AG04449 (cell line): ENCODE measurements at places on chromosomes 1 and 21.

DNA sequence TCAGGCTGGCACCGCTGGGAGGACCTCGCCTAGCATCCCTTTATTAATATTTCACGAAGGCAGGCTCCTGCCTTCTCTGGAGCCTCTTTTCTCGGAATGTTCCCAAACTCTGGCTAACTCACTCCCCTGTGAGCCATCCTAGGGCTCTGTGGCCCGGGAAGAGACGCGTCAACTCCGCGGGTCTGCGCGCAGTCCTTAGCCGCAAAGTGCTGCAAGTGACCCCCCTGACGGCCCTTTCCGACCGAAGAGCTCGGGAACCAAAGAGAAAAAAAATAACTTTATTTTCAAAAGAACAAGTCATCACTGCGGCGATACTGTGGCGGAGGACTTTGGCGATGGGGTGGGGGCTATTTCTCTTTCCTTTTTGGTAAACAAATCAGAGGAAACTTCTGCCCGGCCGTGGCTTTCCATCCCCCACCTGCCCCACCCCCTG is 14.6 kb downstream of the NR5A2 start:
- no peak for DNase-seq

GRCh38 chr1:39381839-39382238 is 109.6 kb upstream of the BMP8A start:
- DNase-seq: no peak

DNA sequence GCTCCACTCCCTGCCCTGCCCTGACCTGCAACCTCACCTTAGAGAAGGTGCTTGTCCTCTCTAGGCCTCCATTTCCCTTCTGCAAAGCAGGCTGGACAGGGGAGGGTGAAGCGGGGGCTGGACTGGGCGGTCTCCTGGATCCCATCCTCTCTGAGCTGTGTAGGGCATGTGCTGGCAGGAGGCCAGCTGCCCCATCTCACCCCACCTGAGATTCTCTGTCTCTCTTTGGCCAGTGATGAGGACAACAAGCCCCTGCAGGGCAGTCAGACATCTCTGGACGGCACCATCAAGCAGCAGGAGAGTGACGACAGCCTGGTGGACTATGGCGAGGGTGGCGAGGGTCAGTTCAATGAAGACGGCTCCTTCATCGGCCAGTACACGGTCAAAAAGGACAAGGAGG is 26.9 kb upstream of the CNTN2 start:
- no peak for DNase-seq

- DNase-seq: no peak
Observed at GRCh38 chr21:21955204-21955603, 957.0 kb downstream of the NCAM2 start.

DNA sequence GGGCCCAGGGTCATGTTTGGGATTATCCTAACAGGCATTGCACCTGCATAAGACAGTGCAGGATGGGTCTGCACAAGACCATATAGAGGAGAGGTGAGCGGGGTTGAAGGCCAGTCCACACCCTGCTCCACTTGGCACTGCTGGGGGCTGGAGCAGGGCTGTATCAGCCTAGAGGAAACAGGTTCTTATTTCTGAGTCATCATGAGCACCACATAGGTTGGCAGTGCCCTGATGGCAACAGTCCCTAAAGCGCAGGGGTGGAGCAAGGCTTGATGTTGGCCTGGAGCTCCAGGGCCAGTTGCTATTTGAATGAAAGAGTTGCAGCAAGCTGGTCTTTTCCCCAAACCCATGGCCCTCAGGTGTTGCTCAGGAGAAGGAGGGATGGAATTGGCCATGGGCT is 29.8 kb upstream of the BMP8B start:
- DNase-seq: no peak

DNA sequence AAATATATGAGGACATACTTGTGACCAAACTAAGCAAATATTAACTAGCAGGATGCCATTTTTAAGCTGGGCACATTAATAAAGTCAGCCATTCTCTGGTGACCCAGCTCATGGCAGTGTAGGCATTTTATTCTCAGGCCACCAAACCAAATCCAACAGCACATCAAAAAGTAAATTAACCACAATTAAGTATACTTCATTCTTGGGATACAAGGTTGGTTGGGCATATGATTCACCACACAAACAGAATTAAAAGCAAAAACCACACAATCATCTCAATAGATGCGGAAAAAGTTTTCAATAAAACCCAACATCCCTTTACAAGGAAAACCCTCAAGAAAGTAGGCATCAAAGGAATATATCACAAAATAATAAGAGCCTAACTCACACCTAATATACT is 101.3 kb downstream of the FAF1 start:
- DNase-seq: no peak

DNA sequence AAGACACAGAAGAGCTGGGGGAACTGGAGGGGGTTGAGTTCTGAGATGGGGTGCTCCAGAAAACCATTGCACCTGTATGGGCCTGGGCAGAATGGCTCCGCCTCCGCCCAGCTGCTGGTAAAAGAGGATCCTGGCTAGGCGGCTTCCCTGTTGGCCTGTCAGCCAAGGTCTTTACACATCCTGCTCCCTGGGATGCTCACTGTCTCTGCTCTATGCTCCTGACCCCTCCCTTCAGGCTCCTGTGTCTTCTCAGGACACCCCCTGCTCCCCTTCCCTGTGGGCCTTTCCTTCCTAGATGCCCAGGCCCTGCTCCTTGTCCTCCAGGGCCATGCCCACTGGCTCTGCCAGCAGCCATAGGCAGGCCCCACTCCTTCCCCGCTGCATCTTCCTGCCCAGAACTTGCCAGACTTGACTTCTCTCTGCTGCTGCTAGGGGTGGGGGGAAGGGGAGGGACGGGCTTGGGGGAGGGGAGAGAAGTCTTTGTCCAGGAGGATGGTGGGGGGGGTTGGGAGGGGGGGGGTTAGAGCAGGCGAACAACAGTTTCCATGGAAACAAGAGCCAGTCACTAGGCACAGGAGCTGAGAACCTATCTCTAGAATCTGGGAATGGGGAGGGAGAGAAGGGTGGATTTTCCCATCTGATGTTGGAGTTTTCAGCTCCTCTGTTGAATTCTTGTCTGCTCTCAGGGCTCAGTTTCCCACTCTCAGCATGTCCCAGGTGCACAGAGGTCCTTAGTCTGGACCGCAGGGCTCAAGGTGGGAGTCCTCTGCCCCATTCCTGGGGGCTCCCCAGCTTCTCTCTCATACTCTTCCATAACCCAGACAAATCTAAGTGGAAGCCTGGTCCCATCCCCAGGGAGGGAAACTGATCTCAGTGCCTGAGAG is 10.6 kb downstream of the CELSR2 start:
- DNase-seq: no peak

- no peak for DNase-seq
Observed at GRCh38 chr1:156436141-156437036, 64.2 kb downstream of the MEF2D start.

- no peak for DNase-seq
Observed at GRCh38 chr21:18387994-18388393, 15.6 kb downstream of the TMPRSS15 start.

DNA sequence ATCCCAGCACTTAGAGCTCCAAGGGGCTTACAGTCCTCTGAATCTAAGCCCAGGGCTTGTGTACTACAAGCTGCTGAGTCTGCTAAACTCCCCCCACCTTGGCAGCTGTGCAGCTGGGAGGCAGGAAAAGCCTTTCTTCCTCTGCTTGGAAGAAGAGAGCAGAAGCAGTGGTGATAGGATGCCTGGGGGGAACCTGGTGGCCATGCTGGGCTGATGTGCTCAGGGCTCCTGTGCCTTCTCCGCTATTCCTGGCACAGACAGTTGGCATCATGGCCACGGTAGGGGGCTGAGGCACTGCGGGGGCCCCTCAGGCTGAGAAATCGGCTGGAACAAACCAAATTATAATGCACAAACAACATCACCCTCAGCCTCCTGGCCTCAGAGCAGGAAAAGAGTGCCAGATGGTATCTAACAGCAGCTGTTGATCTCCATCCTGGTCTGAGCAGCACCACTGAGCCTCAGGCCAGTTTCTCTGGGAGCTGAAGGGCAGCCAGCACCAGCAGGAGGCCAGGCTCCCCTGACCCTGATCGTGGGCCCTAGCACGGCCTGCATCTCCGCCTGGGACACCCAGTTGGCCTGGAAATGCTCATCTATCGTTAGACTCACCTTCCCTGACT is 35.8 kb downstream of the ECE1 start:
- DNase-seq: no peak

DNA sequence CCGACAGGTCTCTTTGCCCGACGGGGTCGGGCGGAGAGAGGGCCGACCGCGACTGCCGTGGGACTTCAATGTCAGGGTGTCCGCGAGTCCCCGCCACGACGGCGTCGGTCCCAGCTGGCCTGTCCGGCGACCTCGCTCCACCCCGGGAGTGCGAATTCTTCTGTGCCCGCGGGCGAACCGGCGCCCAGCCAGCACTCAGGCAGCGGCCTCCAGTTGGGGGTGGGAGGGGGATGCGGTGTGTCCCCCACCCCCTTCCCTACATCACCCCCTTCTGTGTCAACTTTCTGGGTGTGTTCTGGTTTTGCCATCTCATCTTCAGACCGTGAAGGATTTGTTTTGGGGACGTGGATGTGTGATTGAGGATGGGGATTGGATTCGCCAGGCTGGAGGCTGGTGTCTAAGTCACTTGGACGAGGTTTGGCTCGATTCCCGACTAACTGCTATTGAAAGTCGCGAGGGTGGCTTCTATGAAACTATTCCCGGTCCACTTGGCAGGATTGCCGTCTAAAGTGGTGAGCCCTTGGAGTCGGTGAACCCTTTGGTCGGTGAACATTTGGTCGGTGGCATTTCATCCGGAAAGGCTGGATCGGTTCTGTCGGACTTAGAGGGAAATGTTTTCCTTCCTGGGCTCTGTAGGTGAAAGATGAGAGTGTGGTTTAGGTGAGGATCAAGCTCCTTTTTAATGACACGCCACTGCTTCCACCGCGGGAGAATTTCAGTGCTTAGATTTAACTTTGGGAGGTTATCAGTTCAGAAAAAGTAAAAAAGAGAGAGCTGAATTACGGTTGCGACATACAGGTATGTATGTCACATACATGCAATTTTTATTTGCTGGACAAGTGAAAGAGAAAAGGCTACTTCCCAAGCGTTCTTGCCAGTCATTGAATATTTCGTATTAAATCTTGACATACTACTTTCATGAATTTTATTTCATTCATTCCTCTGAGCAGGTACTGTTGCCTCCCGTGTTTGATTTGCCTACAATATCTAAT is 771 bp downstream of the ABCD3 start:
- DNase-seq: no peak

GRCh38 chr1:212271823-212272485 is 13.3 kb upstream of the PPP2R5A start:
- DNase-seq: no peak

DNA sequence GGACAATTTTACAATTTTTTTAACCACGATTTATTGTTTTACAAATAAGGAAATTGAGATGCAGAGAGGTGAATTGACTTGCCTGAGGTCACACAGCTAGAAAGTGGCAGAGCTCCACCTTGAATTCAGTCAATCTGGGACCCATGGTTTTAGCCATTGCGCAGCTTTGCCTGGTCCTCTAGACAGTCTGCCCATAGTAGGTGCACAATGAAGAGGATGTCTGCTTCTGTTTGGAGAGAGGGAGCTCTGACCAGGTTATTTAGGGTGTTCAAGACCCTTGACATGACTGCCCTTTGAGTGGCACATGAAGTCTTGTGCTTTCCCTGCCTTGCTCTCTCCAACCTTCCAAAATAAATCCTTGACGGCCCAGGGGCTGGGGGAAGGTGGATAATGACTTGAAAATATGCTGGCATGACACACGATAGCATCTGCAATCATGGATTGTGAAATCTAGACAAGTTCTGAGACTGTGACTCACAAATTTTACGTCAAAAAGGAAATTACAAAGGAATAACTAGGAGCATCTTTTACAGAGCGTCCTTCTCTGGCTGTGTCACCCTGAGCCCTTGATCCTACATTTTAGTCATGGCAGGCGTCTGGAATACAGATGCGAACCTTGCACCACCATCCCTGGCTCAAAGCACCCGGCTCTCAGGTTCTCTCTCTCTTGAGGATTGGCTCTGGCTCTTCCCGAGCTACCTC is 26.2 kb upstream of the ID3 start:
- peak; percentile 97 for DNase-seq

GRCh38 chr1:226443033-226443432 is 35.1 kb upstream of the PARP1 start:
- no peak for DNase-seq

DNA sequence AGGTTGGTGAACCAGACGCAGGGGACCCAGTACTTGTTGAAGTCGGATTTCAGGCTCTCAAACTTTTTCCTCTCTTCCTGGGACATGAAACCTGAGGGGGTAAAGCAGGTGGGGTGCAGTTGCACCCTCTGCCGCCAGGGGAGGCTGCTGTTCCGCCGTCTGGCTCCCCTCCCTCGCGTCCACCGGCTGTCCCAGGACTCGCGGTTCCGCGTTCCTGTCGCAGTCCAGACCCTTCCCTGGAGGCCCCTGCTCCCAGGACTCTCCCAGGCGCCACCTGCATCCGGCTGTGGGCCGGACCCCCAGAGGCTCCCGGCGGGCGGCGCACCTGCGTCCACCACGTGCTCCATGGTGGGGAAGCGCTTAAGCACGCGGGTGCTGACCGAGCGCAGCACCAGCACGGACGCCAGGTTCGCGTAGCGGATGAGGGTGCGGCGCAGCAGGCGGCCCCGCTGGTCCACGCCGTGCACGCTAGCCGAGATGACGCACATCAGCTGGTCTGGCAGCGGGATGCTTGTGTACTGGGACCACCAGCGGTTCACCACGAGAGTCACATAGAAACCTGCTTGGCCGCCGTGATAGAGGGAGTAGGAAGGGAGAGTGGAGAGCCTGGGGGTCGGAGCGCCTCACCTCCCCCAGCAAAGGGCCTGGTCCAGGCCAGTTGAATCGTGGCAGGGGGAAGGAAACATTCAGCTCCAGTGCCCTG is 1.7 kb downstream of the BEST4 start:
- no peak for DNase-seq

GRCh38 chr1:110282395-110282794 is 56.8 kb upstream of the RBM15 start:
- DNase-seq: no peak

DNA sequence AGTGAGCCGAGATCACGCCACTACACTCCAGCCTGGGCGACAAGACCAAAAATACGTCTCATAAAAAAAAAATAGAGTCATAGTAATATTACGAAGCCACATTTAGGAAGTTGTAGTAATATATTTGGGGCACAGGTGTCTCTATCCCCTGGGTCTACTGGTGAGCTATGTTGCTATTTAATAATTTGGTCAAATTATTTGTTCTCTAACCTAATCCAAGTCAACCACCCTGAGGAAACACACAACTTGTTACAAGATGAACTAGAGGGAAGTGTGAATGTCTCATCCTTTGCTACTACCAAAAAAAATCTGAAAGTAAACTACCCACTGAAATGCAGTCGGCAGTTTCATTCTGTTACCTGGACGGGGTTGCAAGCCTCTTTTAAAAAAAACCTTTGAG is 35.3 kb downstream of the RGS8 start:
- no peak for DNase-seq
